ENCODE measurements at places on chromosomes 16 and 17. TPM values are rescaled to one million over a fixed set of nuclear protein-coding genes. Genes with fewer than 3 reads are reported as not detected.
A peak's percentile ranks its signal among the peaks of the same experiment; 100 is the strongest.

GRCh38 chr17:44760474-44761308 lies 1.9 kb downstream of the ADAM11 start:
- DNase-seq: no peak

DNA sequence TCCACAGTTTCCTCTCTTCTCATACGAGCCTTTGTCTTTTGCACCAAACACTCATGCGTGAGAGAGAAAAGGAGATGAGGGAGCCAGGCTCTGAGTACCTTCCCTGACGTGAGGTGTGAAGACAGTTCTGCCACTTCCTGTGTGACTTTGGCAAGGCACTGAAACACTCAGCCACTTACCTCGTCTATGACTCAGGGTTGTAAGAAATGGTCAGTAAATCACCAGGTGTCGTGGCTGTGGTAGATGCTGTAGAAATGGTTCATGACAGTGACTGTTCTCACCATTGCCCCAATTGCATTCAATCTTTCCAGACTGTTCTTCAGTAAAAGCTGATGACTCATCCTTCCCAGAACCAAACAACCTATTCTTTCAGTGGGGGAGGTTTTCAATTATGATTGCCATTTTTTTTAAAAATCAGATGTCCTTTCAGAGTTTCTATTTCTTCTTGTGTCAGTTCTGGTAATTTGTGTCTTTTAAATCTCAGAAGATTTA lies 49.2 kb upstream of the CBFA2T3 start:
- peak; percentile 40 for DNase-seq

DNA sequence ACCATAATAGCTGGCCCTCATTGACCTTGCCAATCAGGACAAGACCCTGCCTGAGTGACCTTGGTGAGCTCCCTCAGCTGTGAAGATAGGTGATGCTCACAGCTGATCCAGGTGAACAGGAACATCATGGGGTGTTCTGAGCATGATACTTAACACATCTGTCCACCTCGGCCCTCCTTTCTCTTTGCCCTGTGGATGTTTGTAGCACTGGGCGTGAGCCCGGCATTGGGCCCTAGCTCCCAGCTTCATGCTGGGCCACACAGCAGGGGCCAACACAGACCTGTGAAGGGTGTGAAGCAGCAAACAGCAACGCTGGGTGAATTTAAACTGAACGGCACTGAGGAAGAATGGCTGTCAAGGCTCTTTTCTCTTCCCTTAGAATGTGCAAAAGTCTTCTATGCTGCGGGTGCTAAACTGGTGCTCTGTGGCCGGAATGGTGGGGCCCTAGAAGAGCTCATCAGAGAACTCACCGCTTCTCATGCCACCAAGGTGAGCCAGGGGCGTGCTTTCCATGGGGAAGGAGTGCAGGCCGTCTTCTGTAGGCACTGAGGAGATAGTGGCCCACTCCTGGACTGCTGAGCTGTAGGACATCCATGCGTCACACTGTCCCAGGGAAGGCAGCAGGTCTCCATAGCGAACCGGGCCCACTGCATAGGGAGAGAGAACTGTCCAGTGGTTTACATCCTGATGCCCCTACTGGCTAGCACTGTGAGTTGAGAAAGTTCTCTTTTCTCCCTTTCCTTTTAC lies 35.9 kb downstream of the TMEM11 start:
- no peak for DNase-seq

DNA sequence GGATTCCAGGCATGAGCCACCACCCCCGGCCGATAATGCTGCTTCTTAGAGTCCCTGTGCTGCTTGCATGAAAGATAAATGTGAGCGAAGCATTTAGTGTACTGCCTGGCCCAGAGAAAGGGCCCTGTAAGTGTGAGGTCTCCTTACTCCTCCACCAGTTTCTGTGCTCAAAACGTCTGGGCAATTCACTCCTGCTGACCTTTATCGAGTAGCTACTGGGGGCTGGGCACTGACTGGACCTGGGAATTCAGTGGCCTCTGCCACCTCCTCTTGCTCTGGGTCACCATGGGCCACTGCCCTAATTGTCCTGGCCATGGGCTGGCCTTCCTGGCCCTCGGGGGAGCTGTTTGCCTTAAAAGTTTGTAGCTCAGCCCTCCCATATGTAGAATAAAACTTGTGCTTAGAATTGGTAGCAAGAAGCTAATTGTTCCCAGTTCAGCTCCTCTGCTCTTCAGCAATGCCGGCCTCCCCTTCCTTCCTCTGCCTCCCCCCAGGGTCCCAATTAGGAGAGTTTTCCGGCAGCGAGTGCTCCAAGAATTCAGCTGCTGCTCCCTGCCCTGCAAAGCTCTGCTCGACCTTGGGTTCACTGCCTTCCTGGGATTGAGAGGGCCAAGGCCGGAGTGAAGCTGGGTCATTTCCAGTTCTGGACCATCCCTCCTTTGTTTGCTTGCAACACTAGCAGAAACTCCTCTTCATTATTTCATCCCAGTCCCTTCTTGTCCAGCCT lies 98.9 kb upstream of the CDC42EP4 start:
- DNase-seq: peak; percentile 65

DNA sequence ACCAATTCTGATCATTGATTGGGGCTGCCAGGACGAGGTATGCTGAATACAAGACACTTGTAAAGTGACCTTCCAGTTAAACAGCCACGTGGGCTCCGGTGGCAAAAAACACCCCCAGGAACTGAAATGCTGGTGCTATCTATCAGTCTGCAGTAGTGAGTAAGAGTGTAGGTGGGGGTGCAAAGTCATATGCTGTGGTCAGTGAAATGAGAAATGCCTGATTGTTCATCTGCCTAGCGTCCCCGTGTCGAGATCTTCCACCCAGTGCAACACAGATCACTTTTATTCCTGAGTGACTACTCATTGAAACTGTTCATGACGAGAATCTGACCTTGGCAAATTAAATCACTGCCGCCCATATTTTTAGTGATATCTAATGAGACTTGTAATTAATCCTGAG lies 806.5 kb upstream of the GOT2 start:
- no peak for DNase-seq

GRCh38 chr17:57138030-57138911 lies 53.2 kb downstream of the AKAP1 start:
- DNase-seq: no peak

- no peak for DNase-seq
Observed at GRCh38 chr16:73605309-73605708, 557.4 kb upstream of the ZFHX3 start.

DNA sequence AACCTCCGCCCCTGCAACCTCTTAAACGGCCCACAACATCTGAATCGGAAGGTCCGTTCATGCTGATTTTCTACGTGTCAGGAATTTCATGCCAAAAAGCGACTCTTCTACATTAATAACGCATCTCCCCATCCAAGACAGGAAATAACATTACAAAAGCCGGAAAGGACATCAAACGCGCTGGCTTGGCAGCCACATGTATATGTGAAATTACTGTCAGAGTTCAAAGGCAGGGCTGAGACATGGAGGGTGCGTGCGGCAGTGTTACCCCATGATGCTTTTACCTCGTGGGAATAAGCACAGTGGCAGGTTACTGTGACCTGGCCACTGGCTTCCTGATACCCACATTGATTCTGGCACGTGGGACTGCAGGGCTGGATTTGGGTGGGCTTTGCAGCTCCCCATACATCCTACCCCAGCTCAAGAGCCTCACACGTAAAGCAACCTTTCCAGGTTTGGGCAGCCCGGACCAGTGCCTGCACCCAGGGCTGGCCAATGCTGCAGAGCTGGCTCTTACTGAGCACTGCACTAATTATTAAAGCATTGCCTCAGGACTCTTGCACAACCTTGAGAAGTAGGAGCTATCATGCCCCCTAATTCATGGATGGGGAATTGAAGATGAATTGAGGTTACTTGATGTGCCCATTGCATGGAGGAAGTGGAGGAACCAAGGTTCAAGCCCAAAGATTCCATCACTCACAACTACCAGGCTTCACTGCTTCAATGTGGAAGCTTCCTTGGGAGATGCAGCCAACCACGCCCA lies 120.6 kb upstream of the FOXF1 start:
- DNase-seq: no peak

GRCh38 chr16:66337463-66338188 lies 28.9 kb upstream of the CDH5 start:
- DNase-seq: no peak

DNA sequence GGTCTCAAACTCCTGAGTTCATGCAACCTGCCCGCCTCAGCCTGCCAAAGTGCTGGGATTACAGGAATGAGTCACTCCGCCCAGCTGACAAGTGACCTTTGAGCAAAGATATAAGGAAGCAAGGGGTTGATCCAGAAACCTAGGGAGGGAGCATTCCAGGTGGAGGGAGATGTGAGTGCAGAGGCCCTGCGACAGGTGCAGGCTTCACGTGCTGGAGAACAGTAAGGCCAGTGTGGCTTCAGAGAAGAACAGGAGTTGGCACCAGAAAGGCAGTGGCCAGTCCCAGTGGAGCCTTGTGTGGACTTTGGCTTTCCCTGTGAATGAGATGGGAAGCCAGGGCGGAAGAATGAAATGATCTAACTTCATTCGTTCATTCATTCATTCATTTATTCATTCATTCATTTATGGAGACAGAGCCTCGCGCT lies 73.6 kb upstream of the HAS3 start:
- no peak for DNase-seq

GRCh38 chr16:79380995-79381602 lies 219.4 kb downstream of the MAF start:
- DNase-seq: no peak

GRCh38 chr17:17681744-17682292 lies 560 bp downstream of the RAI1 start:
- peak; percentile 90 for DNase-seq

- no peak for DNase-seq
Observed at GRCh38 chr16:30041841-30042240, 10.8 kb upstream of the TLCD3B start.

- peak; percentile 6 for DNase-seq
Observed at GRCh38 chr17:78517421-78517820, 59.8 kb downstream of the DNAH17 start.

GRCh38 chr17:50831471-50831928 lies 3.9 kb upstream of the WFIKKN2 start:
- DNase-seq: no peak

DNA sequence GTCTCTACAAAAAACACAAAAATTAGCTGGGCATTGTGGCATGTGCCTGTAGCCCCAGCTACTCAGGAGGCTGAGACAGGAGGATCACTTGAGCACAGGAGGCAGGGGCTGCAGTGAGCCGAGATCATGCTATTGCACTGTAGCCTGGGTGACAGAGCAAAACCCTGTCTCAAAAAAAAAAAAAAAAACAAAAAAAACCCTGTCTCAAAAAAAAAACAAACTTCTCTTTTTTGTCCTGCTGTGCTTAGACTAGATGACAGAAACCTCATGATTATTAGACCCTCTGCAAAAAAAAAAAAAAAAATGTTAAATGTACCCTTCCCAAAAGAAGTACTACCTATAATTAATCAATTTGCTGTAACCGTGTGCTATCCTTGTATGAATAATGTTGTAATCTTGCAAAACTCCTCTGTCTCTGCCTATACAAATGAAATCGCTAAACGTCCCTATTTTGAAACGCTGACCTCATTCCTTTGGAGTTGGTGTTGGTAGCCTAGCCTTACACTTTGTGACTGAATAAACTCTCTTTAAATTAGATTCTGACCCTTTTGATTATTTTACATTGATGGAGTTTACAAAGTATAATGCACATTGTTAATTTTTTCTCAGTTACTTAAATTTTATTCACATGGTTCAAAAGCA lies 13.6 kb upstream of the DHRS7B start:
- no peak for DNase-seq

- no peak for DNase-seq
Observed at GRCh38 chr16:50002190-50002589, 22.8 kb upstream of the CNEP1R1 start.

DNA sequence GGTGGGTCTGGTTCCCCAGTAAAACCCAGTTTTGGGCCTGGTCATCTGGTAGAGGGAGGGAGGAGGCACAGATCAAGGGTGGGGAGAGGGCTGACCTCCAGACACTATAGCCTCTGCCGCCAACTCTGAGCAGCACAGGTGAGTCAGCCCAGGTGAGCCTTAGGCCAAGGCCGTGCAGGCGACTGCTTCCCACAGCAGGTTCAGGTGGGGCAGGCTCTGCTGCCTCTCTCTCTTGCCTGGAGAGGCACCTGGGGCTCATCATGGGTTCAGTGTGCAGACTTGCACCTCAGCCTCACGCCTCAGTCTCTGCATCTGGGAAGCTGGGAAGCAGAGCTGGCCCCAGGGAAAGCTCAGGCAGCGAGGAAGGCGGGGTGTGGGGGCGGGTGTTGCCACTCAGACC lies 37.8 kb upstream of the IL34 start:
- peak; percentile 47 for DNase-seq

DNA sequence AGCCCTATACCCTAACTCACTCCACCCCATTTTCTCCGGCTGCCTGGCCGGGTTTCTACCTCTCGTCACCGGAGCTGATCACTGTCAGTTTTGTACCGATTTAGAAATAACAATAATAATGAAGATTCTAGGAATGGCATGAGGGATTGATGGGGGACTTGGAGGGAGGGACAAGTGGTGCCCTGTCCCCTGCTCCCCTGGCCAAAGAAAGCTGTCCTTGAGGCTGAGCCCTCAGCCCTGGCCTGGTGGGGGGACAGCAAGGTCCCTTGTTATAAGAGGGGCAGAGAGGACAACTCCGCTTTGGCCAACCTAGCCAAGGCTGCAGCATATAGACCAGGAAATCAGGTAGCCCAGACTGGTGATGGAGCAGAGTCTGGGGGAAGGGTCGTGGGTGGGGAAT lies 10.5 kb downstream of the GAS2L2 start:
- no peak for DNase-seq

- DNase-seq: no peak
Observed at GRCh38 chr17:40014375-40014980, 762 bp upstream of the CSF3 start.

GRCh38 chr17:73614256-73614655 lies 30.0 kb downstream of the SDK2 start:
- no peak for DNase-seq

DNA sequence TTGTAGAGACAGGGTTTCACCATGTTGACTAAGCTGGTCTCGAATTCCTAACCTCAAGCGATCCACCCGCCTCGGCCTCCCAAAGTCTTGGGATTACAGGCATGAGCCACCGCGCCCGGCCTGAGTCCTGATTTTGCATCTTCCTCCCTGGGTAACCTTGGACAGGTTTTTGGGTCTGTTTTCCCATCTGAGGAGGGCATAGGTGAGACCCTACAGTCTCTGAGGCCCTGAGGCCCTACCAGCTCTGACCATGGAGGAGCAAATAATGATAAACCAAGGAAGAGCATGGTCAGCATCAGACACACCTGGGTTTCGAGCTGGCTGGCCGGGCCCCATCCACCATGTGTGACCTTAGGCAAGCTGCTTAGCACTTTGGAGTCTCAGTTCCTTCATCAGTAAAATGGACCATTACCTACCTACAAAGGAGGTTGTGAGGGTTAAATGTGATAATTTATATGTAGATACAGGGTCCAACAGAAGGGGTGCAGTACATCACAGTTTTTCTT lies 1.2 kb upstream of the NCBP3 start:
- DNase-seq: peak; percentile 73

GRCh38 chr16:86335266-86336172 lies 174.8 kb upstream of the FOXF1 start:
- DNase-seq: peak; percentile 24

The ERN2 gene
- not detected for total RNA-seq

The CCL11 gene
- total RNA-seq: not detected

The SPATA20 gene
- 48.9 TPM for total RNA-seq

The TSEN54 gene
- 58.1 TPM for total RNA-seq

The CTRB1 gene
- 4.4 TPM for total RNA-seq

The MED9 gene
- total RNA-seq: 18.2 TPM

The ADAD2 gene
- total RNA-seq: 4.0 TPM

The ARSG gene
- 14.0 TPM for total RNA-seq

The DCUN1D3 gene
- total RNA-seq: 10.1 TPM

The WNK4 gene
- 0.41 TPM for total RNA-seq

All from spleen (tissue), 13 donors.